Activated CD4-positive, alpha-beta T cell treated with anti-CD3 and anti-CD28 coated beads, Interleukin-2, amount 50 U/mL, for 48 hours (primary cell): ENCODE measurements at places on chromosomes 11 and 22.

DNA sequence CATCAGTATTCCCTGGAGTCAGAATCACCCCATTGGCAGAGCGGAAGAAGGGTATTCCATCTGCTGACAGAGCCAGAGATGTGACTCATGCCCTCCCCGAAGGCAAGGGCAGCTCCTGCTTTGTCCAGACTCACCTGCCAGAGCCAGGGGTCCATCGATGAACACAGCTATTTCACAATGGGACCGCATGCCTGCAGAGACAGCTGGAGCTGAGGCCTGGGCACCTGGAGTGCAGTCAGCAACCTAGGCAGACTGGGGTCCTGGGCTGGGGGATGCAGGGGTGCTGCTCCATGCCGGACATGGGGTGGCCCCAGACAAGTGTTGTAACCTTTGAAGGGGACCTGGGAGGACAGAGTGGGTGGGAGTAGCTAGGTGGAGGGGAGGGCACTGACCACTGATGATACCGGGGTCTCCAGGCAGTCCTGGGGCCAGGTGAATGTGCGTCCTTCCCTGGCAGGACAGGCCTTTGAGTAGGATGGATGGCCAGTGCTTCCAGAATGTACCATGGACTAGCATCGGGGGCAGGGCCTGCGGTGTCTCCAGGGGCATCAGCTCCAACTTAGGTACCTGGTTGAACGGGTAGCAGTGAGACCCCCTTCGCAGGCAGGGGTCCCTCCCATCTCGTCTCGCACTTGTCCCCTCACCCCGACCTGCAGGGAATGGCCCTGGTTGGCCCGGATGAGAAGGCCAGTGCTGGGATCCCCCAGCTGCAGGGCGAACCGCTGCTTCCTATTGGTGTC lies 1.7 kb downstream of the TRPT1 start:
- DNase-seq = no peak

- DNase-seq = no peak
Observed at GRCh38 chr22:20937031-20937793, 20.0 kb downstream of the CRKL start.

DNA sequence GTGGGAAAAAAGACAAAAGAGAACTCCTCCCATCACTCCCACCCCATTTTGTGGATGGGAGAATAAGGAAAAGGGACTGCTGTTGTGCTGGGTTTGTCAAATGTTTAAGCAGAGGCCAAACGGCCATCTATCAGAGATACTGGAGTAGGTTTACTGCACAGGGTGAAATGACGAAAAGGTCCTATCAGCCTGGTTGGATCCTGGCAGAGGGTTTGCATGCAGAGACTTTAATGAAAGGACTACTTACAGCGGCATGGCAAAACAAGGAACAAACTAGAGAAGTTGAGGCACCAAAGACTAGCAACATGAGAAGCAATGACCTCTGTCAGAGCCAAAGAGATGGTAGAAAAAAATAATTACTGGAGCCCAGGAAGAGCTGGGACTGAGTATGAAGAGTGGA lies 32.2 kb upstream of the HEPHL1 start:
- no peak for DNase-seq

DNA sequence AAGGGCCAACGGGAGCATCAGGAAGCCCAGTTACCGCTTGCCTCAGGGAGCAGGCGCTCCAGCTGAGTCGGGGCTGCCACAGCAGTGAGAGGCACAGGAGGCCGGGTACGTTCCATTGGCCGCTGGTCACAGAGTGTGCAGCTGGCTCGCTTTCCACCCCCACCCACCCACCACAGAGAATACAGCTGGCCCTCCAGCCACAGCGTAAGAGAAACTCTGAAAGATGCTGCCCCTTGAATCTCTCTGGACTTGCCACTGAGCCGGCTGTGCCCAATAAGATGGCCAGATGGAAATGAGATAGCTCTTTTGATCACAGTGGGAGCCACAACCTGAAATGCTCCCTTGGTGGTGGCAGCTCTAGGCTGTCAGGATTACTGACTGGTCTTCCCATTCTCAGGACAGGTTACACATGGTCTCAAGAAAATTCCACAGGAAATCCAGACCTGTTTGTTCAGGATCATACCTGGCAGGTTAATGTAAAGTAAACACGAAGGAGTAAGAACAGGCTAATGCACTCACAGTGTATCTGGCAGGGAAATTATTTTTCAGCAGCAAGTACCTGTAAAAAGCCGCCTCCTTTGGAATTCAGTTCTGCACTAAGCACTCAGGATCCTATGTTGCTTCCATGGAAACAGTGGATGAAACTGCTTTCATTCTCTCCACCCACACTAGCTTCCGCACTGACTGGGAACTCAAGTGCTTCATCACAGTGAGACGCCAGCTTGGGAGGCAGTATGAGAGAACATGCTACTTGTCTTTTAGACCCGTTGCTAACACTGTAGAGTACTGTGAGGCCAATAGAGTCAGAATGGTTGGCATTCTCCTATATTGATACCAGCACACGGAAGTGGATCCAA lies 16.5 kb downstream of the SIAE start:
- no peak for DNase-seq

- no peak for DNase-seq
Observed at GRCh38 chr22:46730568-46731245, 7.3 kb downstream of the CERK start.

GRCh38 chr11:64028398-64029115 lies 7.2 kb upstream of the FLRT1 start:
- DNase-seq = no peak

DNA sequence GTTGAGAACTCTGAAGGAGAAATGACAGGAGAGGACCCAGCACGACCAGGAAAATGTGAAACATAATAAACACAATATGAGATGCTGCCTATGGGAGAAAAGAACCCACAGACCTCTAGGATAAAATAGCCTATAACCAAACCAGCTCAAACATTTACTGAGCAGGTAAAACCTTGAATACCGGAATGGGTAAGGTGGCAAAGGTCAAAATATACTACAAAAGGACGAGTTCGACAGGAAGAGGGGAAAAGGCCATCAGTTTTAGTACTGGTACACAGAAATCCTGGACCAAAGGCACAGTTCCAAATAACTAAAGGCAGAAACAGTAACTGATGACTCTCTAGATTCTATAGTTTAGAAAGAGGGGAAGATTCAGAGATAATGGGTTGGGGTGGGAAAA lies 96.3 kb downstream of the AMBRA1 start:
- DNase-seq = no peak

DNA sequence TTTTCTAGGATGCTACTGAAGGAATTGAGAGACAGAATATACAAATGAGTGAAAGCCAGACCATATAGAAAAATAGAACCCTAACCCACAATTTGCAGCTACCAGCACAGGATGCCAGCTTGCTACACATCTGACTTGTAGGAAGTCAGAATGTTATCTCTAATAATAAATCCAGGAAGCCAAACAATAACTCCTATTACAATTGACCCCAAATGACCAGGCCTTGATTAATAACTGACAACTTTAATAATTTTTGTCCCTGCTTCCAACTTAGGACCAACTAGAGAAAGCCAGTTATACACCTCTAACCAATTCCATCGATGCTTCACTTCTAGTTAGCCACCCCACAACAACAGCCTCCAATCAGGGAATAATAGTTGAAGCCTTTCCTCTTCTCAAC lies 193.4 kb downstream of the CASP12 start:
- no peak for DNase-seq

DNA sequence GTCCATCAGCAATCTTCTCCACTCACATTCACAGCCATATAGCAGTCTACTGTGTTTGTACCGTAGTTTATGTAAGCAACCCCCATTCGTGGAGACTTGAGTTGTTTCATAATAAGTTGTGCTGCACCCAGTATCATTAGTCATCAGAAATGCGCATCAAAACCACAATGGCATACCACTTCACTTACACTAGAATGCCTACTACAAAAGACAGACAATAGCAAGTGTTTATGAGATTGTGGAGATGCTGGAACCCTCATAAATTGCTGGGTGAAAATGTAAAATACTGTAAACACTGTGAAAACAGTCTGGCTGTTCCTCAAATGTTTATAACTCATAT lies 133.3 kb downstream of the ATXN10 start:
- no peak for DNase-seq

GRCh38 chr11:47847892-47848699 lies at the start of gene NUP160:
Gene NUP160, minus strand, starts transcription at chr11:47848350. Its CDS starts 32 bp downstream, at chr11:47848318.
- peak; percentile 93 for DNase-seq

DNA sequence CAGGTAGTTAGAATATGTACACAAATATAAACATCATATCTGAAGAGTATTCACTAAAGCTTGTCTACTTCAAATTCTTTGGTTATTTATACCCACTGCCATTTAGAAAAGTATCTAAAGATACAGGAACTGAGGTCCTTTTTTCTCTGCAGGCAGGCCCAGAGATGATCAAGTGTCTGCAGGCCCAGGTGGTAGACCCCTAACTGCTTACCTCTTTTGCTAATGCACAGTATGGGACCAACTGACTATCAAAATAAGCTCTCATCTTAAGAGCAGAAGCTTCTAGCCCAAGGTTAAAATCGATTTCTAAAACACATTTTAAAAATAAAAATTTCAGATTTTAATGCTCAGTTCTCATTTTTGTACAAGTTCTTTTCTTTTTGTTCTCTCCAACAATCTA lies 81.5 kb downstream of the APOL5 start:
- no peak for DNase-seq

DNA sequence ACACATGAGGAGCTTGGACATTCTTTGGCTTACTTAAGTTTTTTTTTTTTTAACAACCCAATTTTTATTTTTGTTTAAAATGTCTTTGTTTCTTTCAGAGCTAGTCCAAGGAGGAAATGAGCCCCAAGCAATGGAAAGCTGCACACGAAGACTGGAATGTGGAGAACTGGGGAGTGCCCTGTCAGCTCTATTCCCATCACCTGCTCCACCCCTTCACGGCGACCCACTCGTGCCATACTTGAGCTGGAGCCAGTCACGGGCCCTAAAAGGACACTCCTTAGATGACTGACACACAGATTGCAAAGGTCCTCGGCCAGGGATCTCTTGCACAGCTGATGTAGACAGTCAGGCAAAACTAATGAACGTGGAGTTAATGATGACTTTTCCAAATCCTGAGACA lies 10.6 kb upstream of the SLC25A18 start:
- no peak for DNase-seq

DNA sequence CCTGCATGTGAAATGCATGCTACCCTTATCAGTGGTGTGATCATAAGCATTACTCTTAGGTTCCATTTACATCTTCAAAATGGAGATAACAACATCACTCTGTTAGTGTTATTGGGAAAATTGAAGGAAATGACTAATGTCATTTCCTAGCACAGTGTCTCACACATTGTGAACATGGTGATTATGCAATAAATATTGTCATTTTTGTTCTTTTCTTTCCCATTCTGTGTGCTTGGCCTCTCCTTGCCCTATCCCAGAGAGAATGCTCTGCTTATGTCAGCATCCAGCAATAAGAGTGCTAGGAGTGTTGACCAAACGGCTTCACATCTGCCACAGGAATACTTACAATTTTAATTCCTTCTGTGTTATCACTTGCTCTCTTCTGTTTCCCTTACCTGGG lies 1024.1 kb upstream of the CCDC90B start:
- no peak for DNase-seq

- DNase-seq = no peak
Observed at GRCh38 chr22:29813126-29813525, 24.9 kb downstream of the ASCC2 start.

- no peak for DNase-seq
Observed at GRCh38 chr11:2432628-2433071, 11.7 kb downstream of the TRPM5 start.

- DNase-seq = no peak
Observed at GRCh38 chr11:44728491-44728910, 1.7 kb downstream of the TSPAN18 start.

GRCh38 chr11:61908730-61909316 lies 8.5 kb downstream of the RAB3IL1 start:
- no peak for DNase-seq

- no peak for DNase-seq
Observed at GRCh38 chr11:90100431-90100830, 14.7 kb downstream of the UBTFL1 start.

DNA sequence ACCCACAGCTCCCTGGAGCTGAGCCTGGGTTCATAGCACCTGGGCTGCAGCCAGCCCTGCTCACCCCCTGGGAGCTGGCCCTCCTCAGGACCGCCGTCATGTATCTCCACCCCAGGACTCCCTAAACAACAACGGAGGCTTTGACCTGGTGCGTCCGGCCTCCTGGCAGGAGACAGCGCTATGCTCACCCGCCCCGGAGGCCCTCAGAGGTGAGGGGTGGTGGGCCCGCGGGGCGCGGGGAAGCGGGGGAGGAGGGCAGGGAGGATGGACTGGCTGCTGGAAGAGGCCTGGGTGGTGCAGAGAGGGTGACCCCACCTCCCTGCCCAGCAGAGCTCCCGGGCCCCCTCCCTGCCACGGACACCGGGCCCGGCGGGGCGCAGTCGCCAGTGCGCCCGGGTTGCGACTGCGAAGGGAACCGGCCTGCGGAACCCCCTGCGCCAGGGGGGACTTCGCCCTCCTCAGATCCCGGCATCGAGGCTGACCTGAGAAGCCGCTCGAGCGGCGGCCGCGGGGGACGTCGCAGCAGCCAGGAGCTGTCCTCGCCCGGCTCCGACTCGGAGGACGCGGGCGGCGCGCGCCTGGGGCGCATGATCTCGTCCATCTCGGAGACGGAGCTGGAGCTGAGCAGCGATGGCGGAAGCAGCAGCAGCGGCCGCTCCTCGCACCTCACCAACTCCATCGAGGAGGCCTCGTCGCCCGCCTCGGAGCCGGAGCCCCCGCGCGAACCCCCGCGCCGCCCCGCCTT lies 3.1 kb downstream of the MAPK8IP2 start:
- DNase-seq = no peak

DNA sequence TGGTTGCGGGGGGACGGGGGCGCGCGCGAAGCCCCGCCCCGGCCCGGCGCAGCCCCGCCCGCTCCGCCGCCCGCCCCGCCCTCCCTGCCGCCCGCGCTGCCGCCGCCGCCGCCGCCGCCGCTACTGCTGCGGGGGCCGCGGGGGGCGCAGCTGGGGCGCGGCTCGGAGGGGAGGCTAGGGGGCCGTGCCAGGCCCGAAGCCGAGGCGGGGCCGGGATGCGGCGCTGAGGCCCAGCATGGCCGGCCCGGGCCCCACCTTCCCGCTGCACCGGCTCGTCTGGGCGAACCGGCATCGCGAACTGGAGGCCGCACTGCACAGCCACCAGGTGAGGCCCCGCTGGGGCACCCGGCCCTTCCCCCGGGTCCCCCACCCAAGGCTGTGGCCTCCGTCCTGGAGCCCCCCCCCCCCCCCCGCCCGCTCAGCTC lies at the start of gene ANKRD13D:
TSS of gene ANKRD13D (plus strand) at position 78 of the 425 bp plus-strand sequence. CDS start at position 236, 158 bp downstream.
- DNase-seq = no peak
